ENCODE measurements at places on chromosomes 7 and 10. TPM values are rescaled to one million over a fixed set of nuclear protein-coding genes. Genes with fewer than 3 reads are reported as not detected.
A peak's percentile ranks its signal among the peaks of the same experiment; 100 is the strongest.

PON1 gene
- not detected for polyA plus RNA-seq

DNA sequence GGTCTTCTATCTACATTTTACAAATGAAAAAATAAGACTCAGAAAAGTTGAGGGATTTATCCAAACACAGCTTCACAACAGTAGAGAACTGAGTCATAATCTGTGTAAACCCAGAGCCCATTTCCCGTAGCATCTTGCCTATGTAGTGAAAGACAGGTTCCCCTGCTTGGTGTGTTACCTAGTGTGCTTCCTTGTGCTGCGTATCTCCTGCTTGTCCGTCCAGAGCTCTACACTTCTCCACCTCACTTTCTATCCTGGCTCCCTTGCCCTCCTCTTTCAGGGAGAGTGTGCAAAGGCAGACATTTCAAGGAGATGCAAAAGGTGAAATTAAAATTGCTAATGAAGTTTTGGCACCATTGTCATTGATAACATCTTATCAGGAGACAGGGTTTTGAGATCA is 1.4 kb upstream of the ASNS start:
- no peak overlapping the region for H3K27ac ChIP-seq
- peaks cover 9% of the 10 kb centered on the region for H3K4me1 ChIP-seq
- DNase-seq: no peak
- no peak overlapping the region for H3K4me3 ChIP-seq
- H3K27me3 ChIP-seq: no peaks in the 10 kb centered on the region
- H3K36me3 ChIP-seq: no peaks in the 10 kb centered on the region

DNA sequence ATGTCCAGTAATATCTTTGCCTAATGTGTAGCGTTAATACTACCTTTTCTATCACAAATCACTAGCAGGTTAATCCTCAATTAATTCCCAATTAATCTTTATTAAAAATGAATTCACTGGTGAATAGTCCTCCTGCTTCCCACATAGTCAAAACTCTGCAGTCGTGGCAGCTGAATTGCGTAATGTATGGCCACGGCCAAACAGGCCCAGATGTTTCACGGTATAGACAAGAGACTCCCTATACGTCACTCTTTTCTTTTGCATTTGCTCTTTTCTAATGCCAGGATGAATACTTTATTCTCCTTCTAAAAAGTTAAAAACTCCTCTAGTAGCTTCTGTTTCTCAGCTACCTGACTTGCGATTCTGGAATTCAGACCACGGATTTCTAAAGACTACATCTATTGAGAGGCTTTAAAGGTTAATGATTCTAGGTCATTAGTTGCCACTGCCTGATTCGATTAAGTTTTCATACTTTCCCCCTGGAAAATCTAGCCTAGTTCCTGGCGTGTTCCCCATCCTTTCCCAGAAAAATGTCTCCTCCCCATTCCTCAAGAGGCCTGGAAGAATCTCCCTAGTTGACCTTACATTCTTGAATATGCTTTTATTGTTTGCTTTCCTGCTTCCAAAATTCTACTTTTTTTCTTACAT is 16.9 kb downstream of the MEOX2 start:
- DNase-seq: no peak
- H3K4me3 ChIP-seq: no peak overlapping the region
- H3K27ac ChIP-seq: no peak overlapping the region
- H3K36me3 ChIP-seq: no peaks in the 10 kb centered on the region

GRCh38 chr10:803041-803741 is 113.7 kb upstream of the DIP2C start:
- no peaks in the 10 kb centered on the region for H3K27me3 ChIP-seq
- peak overlapping the region; percentile 26 for H3K27ac ChIP-seq
- peaks cover 14% of the 10 kb centered on the region for H3K36me3 ChIP-seq
- H3K4me1 ChIP-seq: peaks cover 10% of the 10 kb centered on the region

AMZ1 gene
- 1.4 TPM for polyA plus RNA-seq

- H3K4me3 ChIP-seq: no peak overlapping the region
- no peaks in the 10 kb centered on the region for H3K36me3 ChIP-seq
These were observed 58.6 kb upstream of the ANK3 start for GRCh38 chr10:60448246-60448645.

NPFFR1 gene
- not detected for polyA plus RNA-seq

- no peak overlapping the region for H3K4me3 ChIP-seq
- DNase-seq: no peak
- peaks cover 44% of the 10 kb centered on the region for H3K27me3 ChIP-seq
- H3K27ac ChIP-seq: no peak overlapping the region
- H3K36me3 ChIP-seq: no peaks in the 10 kb centered on the region
- H3K4me1 ChIP-seq: peaks cover 5% of the 10 kb centered on the region
These were observed 86.4 kb upstream of the PRKG1 start for GRCh38 chr10:50987934-50988333.

GRCh38 chr7:128135159-128135514 is 103.9 kb upstream of the LRRC4 start:
- no peak for DNase-seq
- H3K27me3 ChIP-seq: peaks cover 30% of the 10 kb centered on the region
- H3K27ac ChIP-seq: no peak overlapping the region
- no peaks in the 10 kb centered on the region for H3K36me3 ChIP-seq

DNA sequence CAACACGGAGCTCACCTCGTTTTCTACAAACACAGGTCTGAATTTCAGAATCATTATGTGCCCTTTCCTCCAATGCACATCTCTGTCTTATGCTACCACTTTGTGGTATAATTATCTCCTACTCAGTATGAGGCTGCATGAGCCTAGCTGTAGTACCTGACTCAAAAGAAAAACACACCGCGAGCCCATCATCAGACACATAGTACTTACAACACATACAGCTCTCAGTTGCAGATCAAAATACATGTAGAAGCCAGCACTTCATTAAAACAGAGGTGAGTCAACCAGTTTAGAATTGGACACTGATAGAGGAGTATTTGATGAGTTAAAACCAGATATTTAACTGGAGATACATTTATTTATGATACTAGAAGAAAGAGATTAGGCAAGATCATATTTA is 1.4 kb upstream of the RTKN2 start:
- peaks cover 8% of the 10 kb centered on the region for H3K4me1 ChIP-seq
- peaks cover 13% of the 10 kb centered on the region for H3K27me3 ChIP-seq
- peak overlapping the region; percentile 27 for H3K4me3 ChIP-seq
- no peak overlapping the region for H3K27ac ChIP-seq
- no peaks in the 10 kb centered on the region for H3K36me3 ChIP-seq
- no peak for DNase-seq

GRCh38 chr10:132402781-132403241 is 5.8 kb downstream of the PWWP2B start:
- H3K36me3 ChIP-seq: no peaks in the 10 kb centered on the region
- H3K4me1 ChIP-seq: peaks cover 42% of the 10 kb centered on the region
- no peaks in the 10 kb centered on the region for H3K27me3 ChIP-seq
- no peak overlapping the region for H3K4me3 ChIP-seq

PLAU gene
- not detected for polyA plus RNA-seq

RTKN2 gene
- 0.28 TPM for polyA plus RNA-seq

EMX2 gene
- polyA plus RNA-seq: not detected

LIPM gene
- polyA plus RNA-seq: not detected

WIPF3 gene
- polyA plus RNA-seq: not detected

SORCS1 gene
- polyA plus RNA-seq: not detected

GRCh38 chr7:148095066-148095465 is 495.5 kb upstream of the C7orf33 start:
- no peaks in the 10 kb centered on the region for H3K36me3 ChIP-seq
- H3K4me3 ChIP-seq: no peak overlapping the region
- no peaks in the 10 kb centered on the region for H3K27me3 ChIP-seq
- no peaks in the 10 kb centered on the region for H3K4me1 ChIP-seq
- H3K27ac ChIP-seq: no peak overlapping the region

GRCh38 chr7:139061416-139061815 is 25.6 kb upstream of the ZC3HAV1L start:
- H3K27ac ChIP-seq: no peak overlapping the region
- DNase-seq: no peak
- peaks cover 16% of the 10 kb centered on the region for H3K36me3 ChIP-seq
- H3K4me1 ChIP-seq: peaks cover 7% of the 10 kb centered on the region
